ENCODE measurements at places on chromosomes 16 and 17.

DNA sequence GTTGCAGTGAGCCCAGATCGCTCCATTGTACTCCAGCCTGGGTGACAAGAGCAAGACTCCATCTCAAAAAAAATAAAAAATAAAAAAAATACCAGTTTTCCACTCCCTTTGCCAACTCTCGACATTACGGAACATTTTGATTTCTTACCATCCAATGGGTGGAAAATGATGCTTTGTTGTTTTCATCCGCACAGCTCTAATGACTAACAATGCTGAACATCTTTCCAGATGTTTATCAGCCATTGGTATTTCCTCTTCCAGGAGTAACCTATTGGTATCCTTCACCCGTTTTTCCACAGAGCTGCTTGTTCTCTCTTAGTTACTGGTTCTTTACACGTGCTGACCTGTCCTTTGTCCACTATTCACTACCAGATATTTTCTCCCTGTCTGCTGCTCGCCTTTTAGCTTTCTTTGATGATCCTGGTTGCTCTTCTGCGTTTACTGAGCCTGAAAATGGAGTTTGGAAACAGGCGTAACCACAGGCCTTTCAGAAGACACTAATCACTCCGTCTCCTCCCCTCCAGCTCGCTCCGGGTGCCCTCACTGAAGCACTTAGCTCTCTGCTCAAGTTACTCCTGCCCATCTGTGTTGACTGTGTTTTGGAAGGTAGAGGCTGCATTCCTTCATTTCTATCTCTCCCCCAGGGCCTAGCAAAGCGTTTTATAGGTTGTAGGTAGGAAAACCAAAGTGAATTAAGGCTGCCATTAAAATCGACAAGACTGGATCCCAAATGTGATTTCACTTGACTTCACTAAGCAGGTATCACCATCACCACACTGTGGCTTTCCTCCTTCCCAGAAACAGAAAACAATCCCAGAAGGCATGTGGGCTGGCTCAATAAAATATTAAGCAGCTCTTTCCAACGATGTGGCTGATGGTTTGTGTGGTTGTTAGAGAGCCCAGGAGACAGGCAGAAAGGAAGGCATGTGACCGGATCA lies 8.9 kb downstream of the SHPK start:
- DNase-seq, result no peak

- no peak for DNase-seq
Observed at GRCh38 chr17:83029571-83029970, 49.8 kb upstream of the METRNL start.

DNA sequence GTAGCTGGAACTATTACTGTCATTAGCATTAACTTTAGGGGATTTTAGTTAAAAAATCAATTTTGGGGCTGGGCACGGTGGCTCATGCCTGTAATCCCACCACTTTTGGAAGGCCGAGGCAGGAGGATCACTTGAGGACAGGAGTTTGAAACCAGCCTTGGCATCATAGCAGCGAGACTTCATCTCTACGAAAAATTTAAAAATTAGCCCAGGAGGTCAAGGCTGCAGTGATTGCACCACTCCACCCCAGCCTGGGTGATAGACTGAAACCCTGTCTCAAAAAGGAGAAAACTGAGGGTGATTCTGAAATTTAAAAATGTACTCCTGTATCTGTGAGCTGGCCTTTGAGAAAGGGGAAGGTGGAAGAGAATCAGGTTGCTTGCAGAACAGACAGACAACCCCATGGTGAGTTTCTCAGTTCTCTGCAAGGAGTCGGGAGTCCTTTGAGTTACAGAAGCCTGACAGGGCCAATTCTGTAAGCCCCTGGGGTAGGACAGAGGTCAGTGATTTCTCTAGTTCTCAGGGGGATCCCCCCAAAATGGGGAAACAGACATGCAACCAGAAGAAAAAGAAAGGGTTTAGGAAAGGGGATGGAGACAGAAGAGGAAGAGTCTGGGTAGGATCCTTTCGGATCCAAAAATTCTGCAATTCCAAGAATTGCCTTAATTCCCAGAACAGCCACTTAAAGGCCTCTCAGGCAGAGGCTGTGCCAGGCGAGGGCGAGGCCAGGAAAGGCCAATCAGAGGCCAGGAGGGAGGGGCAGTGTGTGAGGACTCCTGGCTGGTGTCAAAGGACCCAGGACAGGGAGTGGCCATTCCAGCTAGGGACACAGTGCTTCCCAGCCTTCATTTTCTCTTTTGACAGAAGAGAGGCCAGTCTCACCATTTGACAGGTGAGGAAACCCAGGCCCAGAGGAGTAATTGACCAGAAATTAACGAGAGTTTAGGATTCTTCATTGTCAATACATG lies 6.7 kb downstream of the NUPR1 start:
- DNase-seq, result no peak

GRCh38 chr16:70018254-70018653 lies 67.1 kb downstream of the CLEC18A start:
- DNase-seq, result no peak

DNA sequence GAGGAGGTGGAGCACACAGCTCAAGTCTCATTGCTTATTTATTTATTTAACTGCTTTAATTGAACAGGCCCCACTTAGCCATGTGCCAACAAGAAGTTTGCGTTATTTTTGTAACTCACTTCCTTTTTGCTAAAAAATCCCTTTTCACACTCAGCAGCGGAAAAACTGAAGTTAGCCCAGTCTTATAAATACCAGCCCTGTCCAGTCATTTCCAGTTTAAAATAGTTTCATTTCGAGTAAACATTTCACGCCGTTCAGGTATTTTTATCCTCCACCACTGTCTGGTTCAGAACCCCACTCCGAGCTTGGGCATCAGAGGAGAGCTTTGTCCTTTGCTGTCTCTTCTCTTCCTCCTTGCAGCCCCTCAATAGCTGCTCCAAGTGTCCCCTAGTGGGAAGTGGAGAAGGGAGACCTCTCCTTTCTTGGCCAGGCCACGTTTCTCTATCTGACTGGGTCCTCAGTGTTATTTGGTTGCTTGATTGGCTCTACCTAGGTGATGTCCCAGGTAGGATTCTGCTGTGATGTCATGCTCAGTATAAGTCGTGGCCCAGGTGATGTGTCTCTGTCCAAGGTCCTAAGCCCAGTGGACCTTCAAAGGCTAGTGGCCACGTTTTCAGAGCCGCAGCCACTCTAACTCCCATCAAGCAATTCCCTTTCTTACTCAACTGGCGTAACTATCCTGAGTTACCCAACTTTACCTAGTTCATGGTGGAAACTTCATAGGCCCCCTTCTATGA lies 53.0 kb upstream of the GAS7 start:
- DNase-seq, result no peak

DNA sequence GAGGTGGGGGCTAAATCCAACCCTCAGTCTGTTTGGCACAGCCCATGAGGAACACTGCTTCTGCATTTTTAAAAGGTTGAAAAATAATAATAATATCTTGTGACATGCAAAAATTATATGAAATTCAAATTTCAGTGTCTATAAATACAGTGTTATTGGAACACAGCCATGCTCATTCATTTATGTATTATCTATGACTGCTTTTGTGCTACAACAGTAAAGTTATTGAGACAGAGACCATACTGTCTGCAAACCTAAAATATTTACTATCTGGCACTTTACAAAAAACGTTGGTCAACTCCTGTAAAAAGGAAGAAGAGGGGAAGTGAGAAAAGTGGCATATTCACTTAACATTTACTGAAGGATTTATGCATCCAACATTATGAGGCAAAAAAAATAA lies 3.1 kb downstream of the ABCA5 start:
- DNase-seq, result no peak

DNA sequence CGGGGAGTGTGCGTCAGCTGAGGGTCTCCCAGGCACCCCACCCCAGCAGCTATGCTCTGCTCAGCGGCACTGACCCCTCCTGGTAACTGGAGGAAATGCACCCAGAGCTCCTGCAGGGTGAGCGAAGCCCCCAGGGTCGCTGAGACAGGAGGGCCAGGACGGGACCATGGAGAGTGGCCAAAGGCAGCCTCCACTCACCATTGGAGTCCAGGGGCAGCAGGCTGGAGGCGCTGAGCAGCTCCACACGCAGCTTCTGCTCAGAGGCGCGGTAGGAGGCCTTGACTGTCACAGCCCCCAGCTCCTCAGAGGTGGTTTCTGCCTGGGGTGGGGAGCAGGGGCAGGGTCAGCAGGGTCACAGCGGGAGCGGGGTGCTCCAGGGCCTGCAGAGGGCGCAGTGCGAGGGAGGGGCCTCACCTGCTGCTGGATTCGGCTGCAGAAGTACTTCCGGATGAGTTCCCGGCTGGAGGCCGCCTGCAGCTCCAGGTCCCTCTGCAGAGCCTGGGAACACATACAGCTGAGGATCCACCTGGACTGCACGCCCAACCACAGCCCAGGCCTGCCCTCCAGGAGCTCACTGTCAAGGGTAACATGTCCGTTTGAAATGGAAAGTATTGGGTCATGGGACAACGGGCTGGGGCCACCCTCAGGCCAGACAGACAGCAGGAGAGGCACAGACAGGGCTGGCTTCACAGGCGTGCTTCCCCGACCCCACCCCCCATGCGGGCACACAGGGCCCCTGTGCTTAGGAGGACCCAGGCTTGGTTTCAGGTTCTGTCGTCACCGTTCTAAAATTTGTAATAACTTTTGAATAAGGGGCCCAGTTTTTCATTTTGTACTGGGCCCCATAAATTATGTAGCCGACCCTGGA lies 13.8 kb downstream of the UNC13D start:
- DNase-seq, result no peak

Data from renal pelvis (tissue), 12 donors.